SJSA1 (cell line): ENCODE measurements at places on chromosomes 12 and 14. TPM values are rescaled to one million over a fixed set of nuclear protein-coding genes. Genes with fewer than 3 reads are reported as not detected.

DNA sequence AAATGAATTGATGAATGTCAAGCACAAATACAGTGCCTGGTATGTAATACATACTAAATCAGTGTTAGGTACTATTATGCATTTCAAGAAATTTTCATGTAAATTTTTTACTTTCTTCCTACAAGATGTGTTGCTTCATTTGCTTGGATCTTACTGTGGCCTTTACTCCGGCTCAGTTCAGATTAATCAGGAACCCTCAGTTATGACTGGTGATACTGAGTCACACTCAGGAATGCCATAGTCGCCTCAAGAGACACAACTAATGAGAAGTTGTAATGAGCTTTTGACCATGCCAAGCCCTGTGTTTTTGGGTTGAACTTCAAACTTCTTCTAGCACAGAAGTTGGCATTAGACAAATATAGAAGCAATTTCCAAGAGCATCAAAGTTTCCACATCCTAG is 96.0 kb downstream of the TGFB3 start:
- DNase-seq = no peak
- H3K4me3 ChIP-seq = no peak overlapping the region
- no peaks in the 10 kb centered on the region for H3K27me3 ChIP-seq
- H3K27ac ChIP-seq = no peak overlapping the region
- no peaks in the 10 kb centered on the region for H3K36me3 ChIP-seq

GRCh38 chr12:34602213-34602940 is 580.1 kb downstream of the ALG10 start:
- no peak for DNase-seq
- H3K4me1 ChIP-seq = no peaks in the 10 kb centered on the region
- no peak overlapping the region for H3K27ac ChIP-seq
- no peaks in the 10 kb centered on the region for H3K27me3 ChIP-seq
- H3K36me3 ChIP-seq = no peaks in the 10 kb centered on the region

DNA sequence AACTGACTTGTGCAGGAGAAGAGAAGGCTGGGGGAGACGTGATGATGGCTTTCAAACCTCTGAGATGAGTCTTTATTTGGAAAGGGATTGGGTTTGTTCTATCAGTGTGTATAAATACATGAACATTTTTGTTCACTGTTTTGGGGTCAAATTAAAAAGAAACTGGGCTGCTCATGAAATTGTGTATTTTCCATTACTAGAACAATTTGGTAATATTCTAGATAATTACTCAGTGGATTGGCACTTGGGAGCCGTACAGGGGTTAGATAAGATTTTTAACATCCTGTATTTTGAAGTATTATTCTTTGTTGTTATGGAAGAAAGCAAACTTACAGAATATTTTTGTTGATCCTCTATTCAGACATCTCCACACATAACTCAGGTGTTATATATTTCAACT is 340.6 kb downstream of the PRKD1 start:
- no peak overlapping the region for H3K4me3 ChIP-seq
- H3K27ac ChIP-seq = no peak overlapping the region
- no peaks in the 10 kb centered on the region for H3K27me3 ChIP-seq
- H3K4me1 ChIP-seq = no peaks in the 10 kb centered on the region

DNA sequence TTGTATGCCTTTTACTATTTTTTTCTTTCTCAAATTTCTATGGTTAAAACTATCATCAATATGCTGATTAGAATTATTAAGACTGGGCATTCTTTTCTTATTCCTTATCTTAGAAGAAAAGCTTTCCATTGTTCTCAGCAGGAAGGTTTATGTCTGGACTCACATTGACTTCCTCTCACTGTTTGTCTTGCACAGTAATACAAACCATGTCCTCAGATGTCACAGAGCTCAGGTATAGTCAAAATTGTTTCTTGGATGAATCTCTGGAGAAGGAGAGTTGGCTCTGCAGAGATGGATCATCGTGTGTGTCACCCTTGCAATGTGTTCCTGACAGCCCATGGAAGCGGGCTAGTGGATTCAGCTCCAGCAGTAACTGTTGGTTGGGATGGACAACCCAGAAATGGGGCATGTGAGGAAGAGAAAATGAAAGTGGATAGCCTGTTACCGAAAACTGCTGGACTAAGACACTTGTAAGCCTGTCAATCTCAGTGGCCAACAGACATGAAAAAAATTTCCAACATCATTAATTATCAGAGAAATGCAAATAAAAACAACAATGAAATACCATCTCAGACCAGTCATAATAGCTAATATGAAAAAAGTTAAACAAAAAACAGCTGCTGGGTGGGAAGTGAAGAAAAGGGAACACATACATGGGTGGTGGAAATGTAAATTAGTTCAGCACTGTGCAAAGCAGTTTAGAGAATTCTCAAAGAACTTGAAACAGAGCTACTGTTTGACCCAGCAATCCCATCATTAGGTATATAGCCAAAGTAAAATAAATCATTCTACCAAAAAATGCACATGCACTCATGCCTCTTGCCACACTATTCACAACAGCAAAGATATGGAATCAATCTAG is 967.8 kb downstream of the TMEM121 start:
- no peak for DNase-seq
- H3K27ac ChIP-seq = no peak overlapping the region
- H3K36me3 ChIP-seq = no peaks in the 10 kb centered on the region
- H3K4me1 ChIP-seq = no peaks in the 10 kb centered on the region

DNA sequence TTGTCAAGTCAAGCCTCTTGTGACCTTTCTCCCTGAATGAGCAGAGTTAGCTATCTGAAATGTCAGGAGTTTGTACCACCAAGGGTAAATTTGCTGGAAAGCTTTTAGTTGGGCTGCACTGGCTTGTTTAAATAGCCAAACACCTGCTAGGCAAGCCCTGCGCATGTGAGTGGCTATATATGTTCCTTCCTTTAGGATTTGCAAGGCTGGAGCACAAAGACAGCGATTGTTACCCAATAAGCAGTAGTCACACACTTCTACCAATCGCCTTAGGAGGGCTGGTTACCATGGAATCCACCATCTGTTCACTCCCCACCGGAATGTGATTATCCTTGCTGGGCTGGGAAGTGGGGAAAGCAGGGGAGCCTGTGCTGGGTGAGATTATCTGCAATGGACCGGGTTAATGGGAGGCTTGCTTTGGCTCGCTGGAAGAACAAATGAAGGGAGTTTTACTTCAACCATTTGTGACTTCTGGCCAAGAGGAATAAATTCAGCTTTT is 102.5 kb downstream of the FGD4 start:
- H3K4me3 ChIP-seq = no peak overlapping the region
- H3K36me3 ChIP-seq = no peaks in the 10 kb centered on the region
- H3K27me3 ChIP-seq = no peaks in the 10 kb centered on the region

DNA sequence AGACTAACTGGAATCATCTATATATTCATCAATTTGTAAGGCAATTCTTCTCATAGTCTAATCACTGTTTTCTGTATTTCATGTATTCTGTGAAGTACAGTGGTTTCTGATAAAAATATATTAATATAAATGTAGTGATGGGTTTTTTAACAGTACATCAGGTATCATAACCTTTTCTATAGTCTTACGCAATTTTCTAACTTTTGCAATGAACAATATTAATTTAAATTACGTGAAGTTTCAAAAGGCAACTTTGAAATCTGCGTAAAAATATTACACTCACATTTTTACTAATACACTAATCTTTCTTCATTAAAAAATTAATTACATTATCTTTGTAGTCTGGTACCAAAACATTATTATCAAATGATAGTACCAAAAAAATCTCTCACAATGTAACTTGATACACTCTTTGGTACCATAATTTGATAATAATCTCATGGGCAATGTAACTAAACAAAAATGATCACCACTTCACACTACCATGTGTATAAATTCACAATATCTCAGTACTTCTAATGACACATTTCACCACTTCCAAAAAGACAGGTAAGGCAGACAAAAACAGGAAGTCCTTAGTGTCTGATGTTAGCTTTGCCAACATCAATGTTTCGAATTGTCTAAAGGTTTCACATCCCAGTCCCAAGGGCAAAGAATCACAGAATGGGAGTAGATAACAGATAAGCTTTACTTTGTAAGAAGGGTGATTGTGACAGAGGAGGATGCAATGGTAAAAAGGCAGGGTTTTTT is 8.7 kb downstream of the DNAI7 start:
- H3K4me1 ChIP-seq = peaks cover 31% of the 10 kb centered on the region
- H3K27me3 ChIP-seq = no peaks in the 10 kb centered on the region
- H3K36me3 ChIP-seq = no peaks in the 10 kb centered on the region
- H3K4me3 ChIP-seq = no peak overlapping the region
- H3K27ac ChIP-seq = no peak overlapping the region; the same call in 1 of the 2 replicates
- no peak for DNase-seq

- H3K4me1 ChIP-seq = peaks cover 10% of the 10 kb centered on the region
- H3K36me3 ChIP-seq = no peaks in the 10 kb centered on the region; the same call in none of the 2 replicates
- no peaks in the 10 kb centered on the region for H3K27me3 ChIP-seq
- no peak overlapping the region for H3K27ac ChIP-seq
- no peak overlapping the region for H3K4me3 ChIP-seq
These were observed 311.1 kb upstream of the FKBP4 start for GRCh38 chr12:2483713-2484112.

OR11H6 gene
- not detected in 2 replicates for total RNA-seq

CSRP2 gene
- 113 and 147 TPM in 2 replicates for total RNA-seq

DBX2 gene
- total RNA-seq = not detected in 2 replicates
